ENCODE measurements at places on chromosomes 4 and X.

- DNase-seq: no peak
- no peaks in the 10 kb centered on the region for H3K4me1 ChIP-seq
- no peaks in the 10 kb centered on the region for H3K27me3 ChIP-seq
- no peak overlapping the region for H3K4me3 ChIP-seq
- H3K27ac ChIP-seq: no peak overlapping the region
Measured at GRCh38 chr4:176824645-176825366, 32.1 kb upstream of the VEGFC start.

GRCh38 chrX:154038656-154039055 is 19.0 kb upstream of the IRAK1 start:
- H3K4me3 ChIP-seq: no peak overlapping the region
- H3K36me3 ChIP-seq: peaks cover 4% of the 10 kb centered on the region
- H3K27me3 ChIP-seq: no peaks in the 10 kb centered on the region
- DNase-seq: no peak
- H3K27ac ChIP-seq: no peak overlapping the region
- peaks cover 2% of the 10 kb centered on the region for H3K4me1 ChIP-seq

DNA sequence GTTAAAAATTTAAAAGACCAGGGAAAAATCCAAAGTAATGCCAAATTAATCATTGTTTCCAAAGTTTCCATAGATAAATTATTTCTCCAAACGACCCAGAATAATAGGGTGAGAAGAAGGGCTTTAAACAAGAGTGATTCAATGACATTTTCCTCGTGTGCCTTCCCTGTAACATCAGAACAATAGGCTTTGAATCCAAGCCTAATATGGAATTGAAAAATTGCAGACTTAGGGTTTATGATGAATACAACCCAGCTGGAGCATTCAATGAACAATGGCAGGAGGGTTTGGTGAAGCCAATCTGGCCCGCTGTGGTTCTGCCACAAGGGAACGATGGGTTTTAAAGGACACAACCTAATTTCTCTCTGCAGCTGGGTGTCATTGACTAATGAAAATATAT is 94.2 kb downstream of the CBLL2 start:
- H3K4me3 ChIP-seq: no peak overlapping the region
- no peak for DNase-seq
- H3K36me3 ChIP-seq: no peaks in the 10 kb centered on the region
- H3K4me1 ChIP-seq: no peaks in the 10 kb centered on the region

DNA sequence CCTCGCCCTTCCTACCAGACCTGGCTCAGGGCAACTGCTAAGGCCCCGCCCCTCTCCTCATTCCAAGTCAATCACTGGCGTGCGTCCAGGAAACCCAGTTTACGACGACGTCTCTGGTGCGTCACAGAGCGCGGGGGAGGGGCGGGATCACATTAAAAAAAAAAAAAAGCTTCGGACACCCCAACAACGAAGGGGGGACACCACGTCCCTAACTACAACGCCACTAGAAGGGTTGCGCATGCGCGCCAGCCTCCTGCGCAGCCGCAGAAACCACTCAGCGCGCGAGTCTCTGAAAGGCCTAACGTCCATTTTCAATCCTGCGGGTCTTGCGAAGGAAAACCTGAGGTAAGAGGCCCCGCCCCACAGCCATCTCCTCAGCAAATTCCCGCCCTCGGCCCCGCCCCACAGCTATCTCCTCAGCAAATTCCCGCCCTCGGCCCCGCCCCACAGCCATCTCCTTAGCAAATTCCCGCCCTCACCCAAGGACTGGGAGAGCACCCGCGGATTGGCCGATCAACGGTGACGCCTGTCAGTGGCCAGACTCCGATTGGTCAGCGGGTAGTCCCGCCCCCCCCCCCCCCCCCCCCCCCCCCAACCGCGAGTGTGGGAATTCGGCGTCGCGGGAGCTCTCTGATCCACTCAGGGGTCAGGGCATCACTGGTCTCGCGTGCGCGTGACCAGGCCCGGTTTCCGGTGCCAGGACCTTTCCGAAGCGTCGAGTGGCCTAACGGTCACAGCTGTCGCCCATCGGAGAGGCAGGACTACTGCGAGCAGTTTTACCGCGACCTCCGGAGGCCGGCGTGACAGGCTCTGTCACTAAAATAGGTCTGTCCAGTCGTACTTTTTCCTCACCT is at the start of gene SCML1:
Gene SCML1, plus strand, starts transcription at position 638 of the 854 bp plus-strand sequence. CDS start 6,694 bp downstream, outside the sequence.
- DNase-seq: peak; percentile 94
- peaks cover 14% of the 10 kb centered on the region for H3K4me1 ChIP-seq
- H3K4me3 ChIP-seq: peak within 1 kb of the TSS; percentile 75
- H3K36me3 ChIP-seq: no peaks in the 10 kb centered on the region
- peak within 1 kb of the TSS; percentile 87 for H3K27ac ChIP-seq
- H3K27me3 ChIP-seq: no peaks in the 10 kb centered on the region

- DNase-seq: no peak
- H3K27ac ChIP-seq: no peak overlapping the region
- no peak overlapping the region for H3K4me3 ChIP-seq
- H3K36me3 ChIP-seq: no peaks in the 10 kb centered on the region
Measured at GRCh38 chrX:97367125-97367524, 483.4 kb downstream of the RPA4 start.

- no peak for DNase-seq
- H3K27ac ChIP-seq: no peak overlapping the region
- H3K36me3 ChIP-seq: no peaks in the 10 kb centered on the region
Measured at GRCh38 chrX:65637335-65637734, 30.1 kb upstream of the MSN start.

Measured in mesothelial cell of epicardium (in vitro differentiated cells).